ENCODE measurements at places on chromosomes 2 and 18. TPM values are rescaled to one million over a fixed set of nuclear protein-coding genes. Genes with fewer than 3 reads are reported as not detected.

DNA sequence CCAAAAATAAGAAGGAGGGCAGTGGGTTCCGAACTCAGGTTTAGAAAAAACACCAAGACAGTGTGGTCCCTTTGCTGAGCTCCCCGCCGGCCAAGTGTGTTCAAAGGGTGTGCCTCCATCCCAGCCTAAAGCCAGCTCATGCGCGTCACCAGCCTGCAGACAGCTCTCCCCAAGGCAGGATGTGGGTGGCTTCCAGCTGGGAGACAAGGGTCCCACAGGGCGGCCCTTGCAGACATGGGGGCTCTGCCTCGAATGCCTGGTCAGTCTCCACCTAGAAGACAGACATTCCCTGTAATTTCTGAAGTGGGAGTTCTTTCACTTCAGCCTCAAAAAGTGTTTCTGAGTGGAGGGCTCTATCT, 135.8 kb upstream of the GPC1 start:
- DNase-seq = no peak

GRCh38 chr2:143704451-143705106, 575.4 kb downstream of the ARHGAP15 start:
- no peak for DNase-seq

DNA sequence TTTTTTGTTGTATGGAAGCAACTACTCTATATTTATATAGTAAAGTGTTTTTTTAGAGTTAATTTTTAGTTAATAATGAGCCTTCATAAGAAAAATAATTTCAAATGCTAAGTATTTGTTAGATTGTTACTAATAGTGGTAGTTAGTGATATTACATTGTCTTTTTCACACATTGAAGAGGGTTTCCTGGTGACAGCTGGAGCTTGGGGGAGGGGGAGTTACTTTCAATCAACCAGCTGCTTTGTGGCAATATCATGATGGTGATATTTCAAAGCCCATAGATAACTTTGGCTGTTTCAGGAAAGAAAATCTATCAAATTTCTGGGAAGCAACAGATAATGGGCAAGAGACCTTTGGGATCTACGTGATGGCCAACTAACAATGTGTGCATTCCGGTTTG, 4.1 kb downstream of the RHBDD1 start:
- no peak for DNase-seq

DNA sequence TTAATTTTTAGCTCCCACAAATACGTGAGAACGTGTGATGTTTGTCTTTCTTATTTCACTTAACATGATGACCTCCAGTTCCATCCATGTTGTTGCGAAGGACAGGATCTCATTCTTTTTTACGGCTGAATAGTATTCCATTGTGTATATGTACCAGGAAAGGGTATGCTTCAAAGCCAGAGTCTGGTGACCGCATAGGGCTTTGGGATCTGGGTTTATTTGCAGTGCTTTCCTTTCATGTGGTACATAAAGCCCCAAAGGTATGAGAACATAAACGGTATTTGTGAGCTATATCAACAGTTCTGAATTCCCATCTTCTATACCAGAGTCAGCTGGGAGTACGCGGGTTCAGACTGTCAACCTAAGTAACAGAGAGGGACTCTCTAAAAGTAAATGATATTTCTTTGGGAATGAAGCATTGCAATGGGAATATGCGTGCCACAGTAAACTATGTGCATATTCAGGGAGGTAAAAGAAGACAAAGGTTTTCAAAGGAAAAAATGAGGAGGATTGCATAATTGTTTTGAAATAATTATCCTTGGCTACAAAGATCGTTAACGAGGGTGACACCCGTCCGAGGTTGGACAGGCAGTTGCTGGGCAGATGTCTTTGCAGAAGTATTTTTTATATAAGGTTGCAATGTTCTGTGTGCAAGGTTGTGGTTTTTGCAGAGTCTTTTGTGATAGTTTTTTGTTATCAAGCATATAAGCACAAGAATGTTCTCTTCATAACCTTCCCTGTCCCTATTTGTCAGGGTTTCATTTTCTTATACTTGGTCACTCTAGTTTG, 24.4 kb downstream of the CRYGD start:
- no peak for DNase-seq

DNA sequence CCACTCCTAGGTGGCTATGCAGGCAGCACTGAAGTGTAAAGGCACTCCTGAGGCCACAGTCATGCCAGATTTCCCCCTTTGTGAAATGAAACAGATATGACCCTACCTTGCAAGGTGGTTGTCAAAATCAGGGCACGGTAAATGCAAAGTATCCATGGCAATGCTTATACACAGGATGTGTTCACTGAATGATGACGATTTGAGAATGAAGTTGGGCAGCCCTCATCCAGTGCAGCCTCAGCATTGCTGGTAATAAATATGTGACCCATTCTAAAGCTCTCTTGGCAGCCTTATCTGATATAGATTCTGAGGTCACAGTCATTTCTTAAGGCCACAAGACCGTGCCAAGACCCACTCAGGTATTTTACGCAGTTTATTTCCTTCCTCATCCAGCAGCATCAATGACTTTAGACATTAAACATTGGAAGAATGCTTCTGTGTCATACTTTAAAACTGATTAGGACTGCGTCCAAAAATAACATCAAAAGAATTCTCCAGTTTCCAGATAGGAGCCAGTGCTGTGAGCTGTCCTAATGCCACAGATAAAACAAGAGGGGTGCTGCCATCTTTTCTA, 125.5 kb upstream of the SERTAD2 start:
- peak; percentile 75 for DNase-seq

DNA sequence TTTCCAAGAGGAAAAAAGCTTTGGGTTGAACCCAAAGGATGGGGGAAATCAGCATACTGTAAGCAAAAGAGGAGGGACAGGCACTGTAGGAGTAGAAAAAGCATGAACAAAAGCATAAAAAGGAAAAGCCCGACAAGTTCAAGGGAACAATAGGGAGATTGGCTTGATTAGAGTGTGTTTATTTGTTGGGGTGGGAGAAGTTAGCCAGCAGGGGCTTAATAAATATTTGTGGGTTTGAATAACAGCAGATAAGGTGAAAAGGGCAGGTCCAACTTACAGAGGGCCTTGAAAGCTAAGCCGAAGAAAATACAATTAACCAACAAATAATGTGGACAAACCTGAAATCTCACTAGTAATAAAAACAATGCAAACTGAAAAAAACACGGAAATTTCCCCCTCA, 126.7 kb downstream of the THADA start:
- no peak for DNase-seq

DNA sequence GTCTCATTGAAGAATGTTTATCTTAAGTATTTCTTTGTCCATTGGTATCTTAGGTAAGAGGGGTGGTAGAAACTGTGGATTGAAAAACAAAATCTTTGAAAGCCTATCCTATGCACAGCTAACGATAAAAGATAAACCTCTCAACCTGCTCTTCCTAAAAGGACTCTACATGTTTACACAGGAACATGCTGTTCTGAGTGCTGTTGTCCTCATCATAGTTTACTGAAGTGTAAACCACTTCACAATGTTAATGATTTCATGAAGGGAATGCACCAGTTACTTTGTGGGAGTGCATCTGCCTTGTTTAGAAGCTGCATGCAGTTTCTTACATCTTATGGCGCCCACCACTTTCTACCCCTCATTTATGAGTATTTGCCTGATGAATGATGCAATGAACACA, 1.2 kb downstream of the ACMSD start:
- no peak for DNase-seq

DNA sequence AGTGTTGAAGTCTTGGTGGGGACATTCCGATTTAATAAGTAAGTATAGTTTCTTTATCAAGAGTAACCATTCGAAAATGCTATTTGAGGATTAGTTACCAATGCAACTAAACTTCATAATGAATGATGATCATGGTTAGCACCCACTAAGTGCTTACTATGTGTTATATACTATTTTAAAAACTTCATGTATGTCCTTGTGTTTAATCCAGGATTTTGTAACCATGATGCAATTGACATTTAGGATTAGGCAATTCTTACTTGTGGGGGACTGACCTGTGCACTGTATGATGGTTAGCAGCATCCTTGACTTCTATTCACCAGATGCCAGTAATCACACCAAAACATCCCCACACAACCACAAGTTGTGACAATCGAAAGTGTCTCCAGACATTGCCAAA, 859.9 kb upstream of the FSHR start:
- no peak for DNase-seq

DNA sequence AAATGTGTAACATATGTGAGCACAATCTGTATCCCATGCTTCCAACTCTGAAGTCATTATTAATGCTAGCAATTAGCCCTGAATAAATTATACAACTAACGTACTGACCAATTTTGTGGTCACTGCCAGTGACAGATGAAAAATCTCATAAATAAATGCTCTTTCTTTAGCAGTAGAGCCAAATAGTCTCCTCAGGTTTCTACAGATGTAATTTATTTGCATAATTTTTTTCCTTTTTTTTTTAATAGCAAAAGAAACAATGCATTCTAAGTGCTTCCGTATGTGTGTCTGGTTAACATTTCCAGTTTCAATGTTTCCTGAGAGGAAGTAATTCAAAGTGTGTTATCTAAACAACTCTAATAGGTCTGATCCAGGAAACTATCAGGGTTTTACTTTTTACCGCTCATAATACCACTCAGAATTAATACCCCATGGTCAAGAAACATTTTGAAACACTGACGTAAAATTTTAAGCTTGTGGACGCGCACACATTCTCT, 108.4 kb downstream of the MEP1B start:
- DNase-seq = no peak

- DNase-seq = no peak
Measured at GRCh38 chr18:7626175-7626921, 59.2 kb downstream of the PTPRM start.

GRCh38 chr18:62105376-62105775, 81.5 kb downstream of the PIGN start:
- DNase-seq = no peak

- DNase-seq = no peak
Measured at GRCh38 chr2:197209742-197210408, 100.7 kb downstream of the ANKRD44 start.

DNA sequence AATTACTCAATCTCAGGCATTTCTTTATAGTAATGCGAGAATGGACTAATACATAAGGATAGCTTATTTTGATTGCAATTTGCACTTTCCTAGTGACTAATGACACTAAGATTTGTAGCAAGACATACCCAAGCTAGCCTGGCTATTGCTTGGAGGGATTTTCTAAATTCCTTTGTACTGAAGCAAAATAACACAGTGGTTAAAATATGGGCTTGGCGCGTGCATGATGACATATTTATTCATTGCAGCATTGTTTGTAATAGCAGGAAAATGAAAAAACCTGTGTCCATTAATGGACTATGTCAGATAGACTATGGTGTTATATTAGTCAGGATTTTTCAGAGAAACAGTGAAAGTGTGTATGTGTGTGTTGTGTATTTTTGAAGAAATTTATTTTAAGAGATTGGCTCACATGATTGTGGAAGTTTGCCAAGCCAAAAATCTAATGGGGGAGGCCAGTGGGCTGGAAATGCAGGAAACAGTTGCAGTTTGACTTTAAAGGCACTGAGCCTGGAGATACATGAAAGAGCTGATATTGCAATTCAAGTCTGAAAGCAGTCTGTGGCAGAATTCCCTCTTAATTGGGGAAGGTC, 16.7 kb upstream of the LAPTM4A start:
- peak; percentile 97 for DNase-seq

DNA sequence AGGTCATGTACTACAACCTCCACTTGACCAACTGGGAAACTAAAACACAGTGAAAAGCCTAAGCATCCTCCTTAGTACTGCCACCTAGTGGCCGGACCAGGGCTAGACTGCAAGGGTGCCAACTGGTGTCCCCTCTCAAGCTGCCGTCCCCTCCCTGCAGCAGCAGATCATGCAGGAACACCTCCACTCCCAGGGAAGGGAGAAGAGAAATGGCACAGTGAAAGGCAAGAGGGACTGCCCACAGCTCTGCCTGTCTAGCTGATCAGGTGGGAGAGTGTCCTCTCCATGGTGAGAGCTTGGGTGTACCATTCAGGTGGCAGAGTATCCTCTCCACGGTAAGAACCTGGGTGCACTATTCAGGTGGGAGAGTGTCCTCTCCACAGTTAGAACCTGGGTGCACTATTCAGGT, 78.1 kb downstream of the AAK1 start:
- DNase-seq = no peak

DNA sequence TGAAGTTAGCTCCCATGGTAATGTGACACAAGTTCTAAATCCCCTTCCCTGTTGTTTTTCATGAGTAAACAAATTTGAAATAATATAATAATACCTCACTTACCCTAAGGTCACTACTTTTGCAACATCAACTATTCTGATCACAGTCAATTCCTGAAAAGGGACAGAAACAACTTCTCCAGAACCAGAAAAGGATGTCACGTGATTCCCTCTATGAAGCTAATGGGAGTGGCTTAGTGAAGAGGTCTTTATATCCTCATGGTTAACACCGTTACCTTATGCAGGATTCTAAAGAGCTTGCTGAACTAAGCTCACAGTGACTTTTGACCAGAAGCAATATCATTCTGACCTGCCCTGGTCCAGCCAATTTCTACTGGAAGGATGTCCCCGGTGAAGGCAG, 51.6 kb downstream of the DOCK10 start:
- no peak for DNase-seq

GRCh38 chr2:238853721-238854120, 5.8 kb downstream of the TWIST2 start:
- no peak for DNase-seq

DNA sequence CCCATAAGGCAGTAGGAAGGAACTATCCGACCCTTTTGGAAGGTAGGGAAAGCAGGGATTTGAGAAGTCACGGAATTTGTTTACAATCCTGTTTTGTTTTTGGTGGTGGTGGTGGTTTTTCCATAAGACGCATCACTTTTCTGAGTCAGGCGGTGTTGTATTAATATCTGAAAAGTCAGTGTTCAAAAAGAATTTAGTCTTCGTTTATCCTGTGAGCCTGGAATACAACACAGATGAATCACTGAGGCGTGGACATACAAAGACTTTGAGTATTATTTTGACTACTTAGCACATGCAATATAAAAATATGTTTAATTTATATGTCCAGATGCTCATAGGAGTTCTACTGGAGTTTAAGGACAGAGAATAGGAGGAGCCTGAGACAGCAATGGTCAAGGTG, 785 bp downstream of the ZNF892 start:
- DNase-seq = peak; percentile 67

DNA sequence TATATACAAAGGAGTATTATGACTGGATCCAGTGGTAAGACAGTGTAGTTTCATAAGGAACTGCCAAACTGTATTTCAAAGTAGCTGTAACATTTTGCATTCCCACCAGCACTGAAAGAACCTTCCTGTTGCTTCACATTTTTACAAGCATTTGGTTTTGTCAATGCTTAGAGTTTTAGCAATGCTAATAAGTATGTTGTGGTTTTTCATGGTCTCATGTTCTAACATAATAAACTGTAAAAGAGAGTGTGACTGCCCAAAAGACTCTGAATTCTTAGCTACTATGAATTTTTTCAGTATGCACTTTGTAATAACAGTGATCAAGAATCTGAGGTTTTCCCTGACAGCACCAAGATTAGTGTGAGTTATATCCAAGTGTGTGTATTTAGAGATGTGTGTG, 604.2 kb downstream of the XIRP2 start:
- no peak for DNase-seq

GRCh38 chr18:69947361-69948133, at the start of gene CD226:
Gene CD226, minus strand, starts transcription at chr18:69947873. Its CDS starts 467 bp downstream, at chr18:69947406.
- DNase-seq = no peak

Gene LRRC30
- total RNA-seq = not detected

Gene KIAA2012
- total RNA-seq = not detected

Gene MEP1B
- total RNA-seq = not detected

Gene EPB41L3
- total RNA-seq = 0.63 TPM

Gene CRACDL
- 2.3 TPM for total RNA-seq

Gene KCNS3
- total RNA-seq = 5.1 TPM

Gene GPATCH11
- 7.4 TPM for total RNA-seq

Gene KHK
- total RNA-seq = 2.4 TPM

Gene SEPTIN10
- total RNA-seq = 100 TPM

Measured in foreskin keratinocyte (primary cell).